ENCODE measurements at places on chromosomes 5 and 9.

- no peak for DNase-seq
Measured at GRCh38 chr5:143233031-143233430, 170.5 kb downstream of the NR3C1 start.

- DNase-seq = no peak
Measured at GRCh38 chr5:157549954-157550549, 25.5 kb downstream of the ADAM19 start.

- DNase-seq = peak; percentile 90
Measured at GRCh38 chr5:43037636-43038495, 2.3 kb downstream of the ANXA2R start.

DNA sequence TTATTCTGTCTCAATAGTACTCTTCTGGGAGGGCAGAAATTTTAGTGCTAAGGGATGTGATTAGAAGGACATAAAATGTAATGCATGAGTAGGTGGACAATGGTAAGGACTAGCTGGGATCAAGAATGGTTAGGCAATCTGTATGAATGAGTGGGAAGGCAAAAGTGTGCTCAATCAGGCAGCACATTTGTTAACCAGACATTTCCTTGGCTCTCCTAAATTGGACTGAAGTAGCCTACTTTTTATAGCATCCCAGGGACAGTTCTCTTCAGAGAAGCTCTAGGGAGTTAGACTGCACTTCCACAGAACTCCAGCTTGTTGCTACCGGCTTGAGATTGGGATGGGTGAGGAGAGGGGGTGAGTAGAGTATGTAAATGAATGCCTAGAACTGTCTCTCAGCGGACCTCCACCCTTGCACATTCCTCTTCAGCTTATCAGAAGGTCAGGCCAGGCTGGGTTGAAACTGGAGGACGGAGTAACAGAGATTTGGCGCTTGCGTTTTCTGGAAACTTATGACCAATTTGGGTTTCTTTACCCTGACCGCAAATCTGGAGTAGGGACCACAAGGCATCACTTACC, 19.0 kb upstream of the ARL14EPL start:
- no peak for DNase-seq

- DNase-seq = no peak
Measured at GRCh38 chr5:102911973-102912372, 156.9 kb downstream of the PAM start.

GRCh38 chr9:78158286-78158685, 77.6 kb upstream of the CEP78 start:
- DNase-seq = no peak

- no peak for DNase-seq
Measured at GRCh38 chr5:4905674-4906520, 234.2 kb upstream of the ADAMTS16 start.

DNA sequence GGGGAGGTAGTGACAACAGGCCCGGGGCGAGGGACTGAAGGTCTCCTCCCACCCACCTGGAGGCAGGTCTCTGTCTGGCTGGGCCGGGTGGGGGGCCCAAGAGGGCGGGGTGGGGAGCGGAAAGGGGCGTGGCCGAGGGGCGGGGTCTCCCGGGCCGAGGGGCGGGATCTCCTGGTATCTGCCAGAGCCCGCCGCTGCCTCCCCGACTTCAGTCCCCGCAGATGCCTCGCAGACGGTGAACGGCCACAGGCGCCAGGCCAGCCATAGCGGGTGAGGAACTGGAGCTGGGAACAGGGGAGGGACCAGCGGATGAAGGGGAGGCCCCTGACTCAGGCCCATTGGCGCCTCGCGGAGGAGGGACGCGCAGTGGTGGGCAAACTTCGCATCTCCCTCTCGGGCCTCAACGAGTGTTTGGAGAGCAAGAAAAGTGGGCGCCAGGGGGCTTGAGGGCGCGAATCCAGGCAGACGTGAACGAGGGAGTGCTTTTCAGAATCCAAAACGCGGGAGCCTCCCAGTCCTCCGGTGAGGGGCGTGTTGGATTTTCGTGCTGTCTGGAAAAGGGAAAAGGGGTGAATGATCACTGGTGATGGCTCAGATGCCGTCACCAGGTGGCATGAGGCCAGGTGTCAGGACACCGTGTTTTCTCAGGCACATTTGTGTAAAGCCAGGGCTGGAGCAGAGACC, at the start of gene ADGRD2:
Gene ADGRD2 (plus strand): TSS at position 211 of the 684 bp plus-strand sequence. CDS start 1,216 bp downstream, outside the sequence.
- no peak for DNase-seq

- DNase-seq = no peak
Measured at GRCh38 chr5:130096483-130096882, 192.2 kb downstream of the CHSY3 start.

- no peak for DNase-seq
Measured at GRCh38 chr5:148884339-148885020, 58.1 kb downstream of the ADRB2 start.

GRCh38 chr9:82382887-82383616, 394.5 kb downstream of the SPATA31D1 start:
- no peak for DNase-seq

DNA sequence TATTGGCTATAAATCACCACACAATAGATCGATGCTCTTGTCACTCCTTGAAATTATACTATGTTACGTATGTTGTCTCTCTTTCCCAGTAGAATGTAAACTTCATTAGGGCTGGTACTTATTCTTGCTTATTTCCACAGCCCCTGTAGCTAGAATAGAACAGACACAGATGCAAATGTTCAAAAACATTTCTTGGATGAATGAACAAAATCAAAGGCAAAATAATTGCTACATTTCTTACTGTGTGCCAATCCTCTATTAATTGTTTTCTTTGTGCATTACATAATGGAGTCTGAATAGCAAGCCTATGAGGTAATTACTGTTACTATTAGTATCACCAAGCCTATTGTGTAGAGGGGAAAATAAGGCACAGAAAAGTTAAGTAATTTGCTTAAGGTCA, 725 bp upstream of the OR13C2 start:
- DNase-seq = no peak

DNA sequence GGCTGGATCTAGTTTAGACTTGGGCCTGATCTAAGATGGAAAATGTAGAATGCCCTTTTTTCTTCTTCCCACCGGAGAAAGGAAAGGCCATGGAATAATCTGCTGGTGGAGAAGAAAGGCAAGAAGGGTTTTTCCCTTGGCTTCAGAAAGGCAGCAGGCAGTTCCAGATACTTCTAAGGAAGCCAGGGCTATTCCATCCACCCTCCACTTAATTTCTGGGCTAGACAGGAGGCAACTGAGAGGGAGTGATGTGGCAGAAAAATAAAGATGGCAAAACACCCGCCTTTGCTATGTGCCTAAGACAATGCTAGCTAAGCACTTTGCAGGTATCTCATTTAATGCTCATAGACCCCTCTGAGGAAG, 9.9 kb downstream of the MYOZ3 start:
- no peak for DNase-seq

DNA sequence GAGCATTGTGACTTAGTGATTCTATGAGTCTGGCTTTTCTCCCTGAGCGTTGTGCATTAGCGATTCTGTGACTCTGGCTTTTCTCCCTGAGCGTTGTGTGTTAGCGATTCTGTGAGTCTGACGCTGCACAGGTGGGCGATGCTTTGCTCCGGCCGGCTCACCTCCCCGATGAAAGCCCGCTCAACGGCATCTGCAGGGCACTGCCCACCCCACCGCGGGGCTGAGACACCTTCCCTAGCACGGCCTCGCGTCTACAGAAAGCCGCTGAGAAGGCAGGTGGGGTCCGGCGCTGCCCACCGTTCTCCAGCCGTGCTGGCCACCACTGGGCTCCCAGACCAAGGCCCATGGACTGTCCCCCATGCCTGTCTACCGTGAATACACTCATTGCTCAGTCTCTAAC, 12.8 kb upstream of the SLC9A3 start:
- no peak for DNase-seq

GRCh38 chr9:76910861-76911260, 4.9 kb upstream of the PRUNE2 start:
- no peak for DNase-seq

DNA sequence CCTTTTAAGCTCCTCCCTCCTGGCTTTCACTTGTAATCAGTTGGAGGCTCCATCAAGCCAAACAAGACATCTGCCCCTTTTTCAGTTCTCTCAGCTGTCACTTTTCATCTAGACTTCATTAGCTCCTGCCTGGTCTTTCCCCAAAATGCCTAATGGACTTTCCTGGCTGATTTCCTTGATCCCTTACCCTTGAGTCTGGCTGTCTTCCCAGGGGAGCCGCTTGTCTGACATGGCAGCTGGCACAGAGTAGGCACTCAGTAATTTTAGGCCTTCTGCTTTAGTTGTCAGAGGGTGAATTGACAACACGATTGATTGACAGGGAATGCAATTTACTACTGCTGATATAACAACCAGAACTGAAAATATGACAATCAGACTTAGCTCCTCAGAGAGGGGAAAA, 2.1 kb downstream of the C9orf153 start:
- no peak for DNase-seq

- DNase-seq = no peak
Measured at GRCh38 chr5:69527128-69527770, 32.7 kb upstream of the GTF2H2C start.

DNA sequence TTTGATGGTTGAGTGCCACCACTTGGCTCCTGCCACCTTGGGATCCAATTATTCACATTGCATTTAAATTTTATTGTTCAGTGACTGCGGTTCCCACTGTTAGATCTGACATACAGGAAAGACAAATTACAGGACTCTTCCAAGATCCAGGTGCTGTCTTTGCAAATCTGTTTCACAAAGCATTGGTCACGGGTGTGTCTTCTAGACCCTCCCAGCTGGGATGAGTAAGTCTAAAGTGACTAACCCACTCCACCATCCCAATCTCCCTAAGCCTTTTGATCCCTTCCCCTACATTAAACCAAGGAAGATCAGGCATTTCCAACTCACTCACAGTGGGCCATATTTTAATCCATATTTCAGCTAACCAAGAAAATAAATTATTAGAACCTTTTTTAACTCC, 1016.3 kb upstream of the CTNND2 start:
- no peak for DNase-seq

GRCh38 chr5:78496373-78496772, 136.0 kb downstream of the SCAMP1 start:
- DNase-seq = no peak
